ENCODE measurements at places on chromosomes 11 and 22.
A peak's percentile ranks its signal among the peaks of the same experiment; 100 is the strongest.

DNA sequence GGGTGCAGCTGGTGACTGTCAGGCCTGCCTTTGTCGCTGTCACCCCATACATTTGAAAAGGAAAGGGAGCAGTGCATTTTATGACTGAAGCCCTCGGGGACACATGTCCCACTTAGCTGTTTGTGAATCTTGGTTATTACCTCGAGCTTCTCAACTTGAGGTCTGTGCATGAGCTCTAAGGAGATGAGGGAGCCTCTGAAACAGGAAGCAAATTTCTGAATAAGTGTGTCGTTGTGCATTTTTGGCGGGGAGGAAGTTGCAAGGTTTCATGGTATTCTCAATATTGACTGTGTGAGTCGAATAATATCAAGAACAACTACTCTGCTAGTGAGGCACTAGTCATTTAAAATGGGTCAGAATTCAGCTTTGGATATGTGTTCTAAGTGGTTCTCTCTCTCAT lies 149.7 kb upstream of the PLET1 start:
- no peak for DNase-seq

DNA sequence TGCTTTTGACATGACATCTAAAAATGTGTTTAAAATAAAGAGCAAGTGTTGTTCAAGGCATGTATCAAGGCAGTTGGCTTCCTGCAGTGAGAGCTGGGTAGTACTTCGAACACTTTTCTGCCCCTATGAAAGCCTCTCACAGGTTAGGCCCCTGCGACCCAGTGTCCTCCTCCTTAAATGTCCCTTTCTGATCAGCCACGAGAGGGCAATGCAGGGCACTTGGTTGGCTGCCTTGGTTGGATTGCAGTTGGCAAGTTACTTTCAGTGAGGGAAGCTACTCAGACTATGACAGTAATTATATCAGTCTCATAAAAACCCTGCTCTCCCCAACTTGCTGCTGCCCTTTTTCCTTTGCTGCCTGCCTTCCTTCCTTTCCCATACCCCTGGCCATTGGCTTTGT lies 743.8 kb downstream of the NTM start:
- DNase-seq: no peak

DNA sequence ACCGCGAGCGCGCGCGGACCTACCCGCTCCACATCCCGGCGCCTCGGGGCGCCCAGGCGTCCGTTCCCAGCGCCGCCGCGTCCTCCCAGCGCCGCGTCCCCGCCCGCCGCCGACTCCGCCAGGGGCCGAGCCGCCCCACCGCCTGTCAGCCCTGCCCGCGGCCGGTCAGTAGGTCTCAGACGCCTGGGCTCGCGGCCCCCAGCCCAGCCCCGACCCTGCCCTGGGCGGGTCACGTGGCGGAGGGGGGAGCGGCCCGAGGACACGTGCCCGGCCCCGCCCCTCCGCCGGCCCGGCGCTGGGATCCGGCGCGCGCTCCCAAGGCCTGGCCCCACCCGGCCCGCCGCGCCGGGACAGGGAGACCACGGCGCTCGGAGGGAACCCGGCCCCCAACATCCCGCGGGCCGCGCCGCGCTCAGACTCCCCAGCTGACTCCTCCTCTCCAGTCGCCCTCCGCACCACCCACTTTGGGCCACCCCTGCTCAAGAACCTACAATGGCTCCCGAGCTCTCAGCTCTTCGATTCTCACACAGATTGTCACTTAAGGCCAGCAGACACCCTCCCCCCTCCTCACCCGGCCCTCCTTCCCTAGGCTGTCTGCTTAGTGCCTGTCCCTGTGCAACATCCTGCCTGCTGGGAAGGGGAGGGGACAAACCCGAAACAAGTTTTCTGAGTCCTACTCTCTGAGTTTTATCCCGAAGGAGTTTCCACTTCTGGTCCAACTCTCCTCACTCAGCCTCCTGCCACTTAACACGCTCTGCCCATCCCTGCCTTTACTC lies at the start of gene RAB3IL1:
Gene RAB3IL1 (minus strand): TSS at position 233 of the 776 bp plus-strand sequence. CDS start 199 bp downstream, at position 34.
- DNase-seq: peak; percentile 92

- DNase-seq: no peak
These were observed 7.2 kb downstream of the SUN2 start for GRCh38 chr22:38748487-38749136.

- no peak for DNase-seq
These were observed 55.7 kb upstream of the EMID1 start for GRCh38 chr22:29149841-29150555.

DNA sequence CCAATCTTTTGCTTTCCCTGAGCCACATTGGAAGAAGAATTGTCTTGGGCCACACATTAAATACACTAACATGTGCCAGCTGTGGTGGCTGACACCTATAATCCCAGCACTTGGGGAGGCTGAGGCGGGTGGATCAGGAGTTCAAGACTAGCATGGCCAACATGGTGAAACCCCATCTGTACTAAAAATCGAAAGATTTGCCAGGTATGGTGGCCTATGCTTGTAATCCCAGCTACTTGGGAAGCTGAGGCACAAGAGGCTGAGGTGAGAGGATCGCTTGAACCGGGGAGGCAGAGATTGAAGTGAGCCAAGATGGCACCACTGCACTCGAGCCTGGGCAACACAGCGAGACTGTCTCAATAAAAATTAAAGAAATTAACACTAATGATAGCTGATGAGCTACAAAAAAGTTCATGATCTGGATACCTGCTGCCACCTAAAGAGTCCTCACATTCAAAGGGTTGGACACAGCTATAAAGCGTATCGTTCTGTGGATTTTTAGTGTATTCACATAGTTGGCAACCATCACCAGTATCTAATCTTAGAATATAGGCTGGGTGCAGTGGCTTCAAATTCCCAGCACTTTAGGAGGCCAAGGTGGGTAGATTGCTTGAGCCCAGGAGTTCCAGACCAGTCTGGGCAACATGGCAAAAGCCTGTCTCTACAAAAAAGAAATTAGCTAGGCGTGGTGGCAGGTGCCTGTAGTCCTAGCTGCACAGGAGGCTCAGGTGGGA lies 3.4 kb upstream of the LDHC start:
- DNase-seq: no peak

DNA sequence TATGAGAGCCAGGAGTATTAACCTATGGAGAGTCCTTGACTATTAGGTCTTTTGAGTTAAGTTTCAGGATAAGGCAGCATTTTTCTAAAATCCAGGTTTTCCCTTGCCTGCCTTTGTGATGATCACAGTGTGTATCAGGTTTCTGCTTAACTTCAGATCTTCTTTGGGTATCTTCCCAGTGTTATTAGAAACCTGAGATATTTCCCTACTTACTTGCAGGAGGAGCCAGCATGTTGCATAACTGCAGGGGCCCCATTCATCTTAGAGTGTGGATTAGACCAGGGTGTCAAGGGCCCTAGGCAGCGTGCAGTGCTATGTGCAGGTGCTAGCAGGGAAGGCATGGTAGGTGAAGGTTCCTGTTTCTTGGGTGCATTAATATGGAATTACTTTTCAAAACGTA lies 69.5 kb downstream of the ZNRF3 start:
- DNase-seq: no peak

GRCh38 chr11:94526645-94527438 lies 14.6 kb downstream of the C11orf97 start:
- DNase-seq: no peak

DNA sequence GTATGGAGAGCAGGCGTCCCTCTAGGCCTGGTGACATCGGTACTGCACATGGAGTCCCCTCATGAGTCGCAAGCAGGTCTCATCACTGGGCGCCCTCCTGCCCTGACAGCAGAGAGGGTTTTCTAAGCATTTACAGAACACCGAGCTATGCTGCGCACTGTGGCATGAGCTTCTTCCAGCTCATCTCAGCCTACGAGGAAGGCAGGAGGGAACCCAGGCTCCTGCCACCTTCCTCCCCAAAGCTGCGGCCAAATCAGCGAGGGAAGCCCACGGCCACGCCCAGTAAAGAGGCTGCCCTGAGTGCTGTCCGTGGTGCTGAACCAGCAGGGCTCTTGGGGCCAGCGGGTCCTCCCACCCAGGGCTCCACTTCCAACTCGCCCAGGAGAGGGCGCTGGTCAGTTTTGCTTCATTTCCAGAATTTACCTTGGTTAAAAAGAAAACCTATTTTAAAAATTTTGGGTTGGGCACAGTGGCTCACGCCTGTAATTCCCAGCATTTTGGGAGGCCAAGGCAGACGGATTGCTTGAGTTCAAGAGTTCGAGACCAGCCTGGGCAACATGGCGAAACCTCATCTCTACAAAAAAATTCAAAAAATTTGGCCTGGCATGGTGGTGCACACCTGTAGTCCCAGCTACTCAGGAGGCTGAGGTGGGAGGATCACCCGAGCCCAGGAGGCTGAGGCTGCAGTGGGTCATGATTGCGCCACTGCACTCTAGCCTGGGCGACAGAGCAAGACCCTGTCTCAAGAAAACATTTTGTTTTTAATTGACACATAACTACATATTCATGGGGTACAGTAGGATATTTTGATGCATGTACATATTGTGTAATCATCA lies 34.2 kb downstream of the PHF21B start:
- DNase-seq: no peak

DNA sequence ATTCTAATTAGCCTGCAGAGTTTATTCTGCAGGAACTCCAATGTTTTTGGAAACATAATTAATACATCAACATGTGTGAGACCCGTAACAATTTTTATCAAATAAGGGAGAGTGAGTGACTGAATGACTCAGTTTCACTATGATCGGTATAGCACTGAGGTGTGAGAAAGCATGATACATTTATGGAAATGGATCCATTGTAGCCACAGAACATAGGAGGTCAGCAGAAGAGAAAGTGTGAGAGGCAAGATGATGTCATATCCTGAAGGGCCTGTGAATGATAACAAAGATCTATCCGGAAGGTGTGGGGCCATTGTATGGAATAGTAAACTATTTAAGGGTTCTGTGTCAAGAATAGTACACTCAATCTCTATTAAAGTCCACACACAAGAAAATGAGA lies 1406.1 kb upstream of the TENM4 start:
- no peak for DNase-seq

GRCh38 chr11:30009060-30009459 lies 7.8 kb downstream of the KCNA4 start:
- no peak for DNase-seq

- no peak for DNase-seq
These were observed 99.8 kb downstream of the PKNOX2 start for GRCh38 chr11:125264100-125265022.

GRCh38 chr11:57335343-57336110 lies at the start of gene SSRP1:
Gene SSRP1, minus strand, starts transcription at chr11:57335892. Its CDS starts 771 bp downstream, at chr11:57335121.
- DNase-seq: no peak

DNA sequence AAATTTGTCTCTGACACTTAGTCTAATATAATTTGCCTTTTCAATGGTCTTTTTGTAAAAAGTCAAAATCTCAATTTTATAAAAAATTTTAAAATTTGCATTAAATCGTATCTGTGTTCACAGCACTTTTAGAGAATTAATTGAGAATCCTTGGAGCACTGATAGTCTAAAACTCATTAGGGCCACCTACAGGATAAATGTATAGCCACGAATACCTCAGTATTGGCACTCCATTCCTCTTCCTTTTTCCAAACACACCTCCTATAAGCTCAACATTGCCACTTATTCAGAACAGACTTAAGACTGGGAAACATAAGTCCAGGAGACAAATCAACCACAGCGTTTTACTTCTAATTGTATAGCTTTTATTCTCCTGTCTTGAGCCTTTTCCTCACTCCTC lies 776.0 kb upstream of the ARHGAP42 start:
- no peak for DNase-seq

DNA sequence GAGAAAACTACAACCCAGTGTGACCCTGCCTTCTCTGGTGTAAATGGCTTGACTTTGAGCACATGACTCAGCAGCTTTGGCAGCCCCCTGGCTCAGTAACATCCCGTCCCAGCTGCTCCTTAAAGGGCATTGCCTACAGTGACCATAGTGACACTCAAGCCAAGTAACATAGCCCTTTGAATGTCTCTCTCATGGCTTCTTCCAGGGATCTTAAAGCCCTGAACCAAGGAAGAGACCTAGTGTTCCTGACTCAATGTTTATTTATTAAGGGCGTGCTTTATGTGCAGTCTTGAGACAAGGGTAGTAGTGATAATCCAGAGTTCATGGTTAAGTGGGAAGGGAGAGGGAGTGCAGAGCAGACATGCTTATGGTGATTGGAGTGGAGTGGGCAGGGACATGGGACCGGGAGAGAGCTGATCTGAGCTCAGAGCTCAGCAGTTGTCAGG lies 125.7 kb downstream of the PARVA start:
- DNase-seq: no peak

DNA sequence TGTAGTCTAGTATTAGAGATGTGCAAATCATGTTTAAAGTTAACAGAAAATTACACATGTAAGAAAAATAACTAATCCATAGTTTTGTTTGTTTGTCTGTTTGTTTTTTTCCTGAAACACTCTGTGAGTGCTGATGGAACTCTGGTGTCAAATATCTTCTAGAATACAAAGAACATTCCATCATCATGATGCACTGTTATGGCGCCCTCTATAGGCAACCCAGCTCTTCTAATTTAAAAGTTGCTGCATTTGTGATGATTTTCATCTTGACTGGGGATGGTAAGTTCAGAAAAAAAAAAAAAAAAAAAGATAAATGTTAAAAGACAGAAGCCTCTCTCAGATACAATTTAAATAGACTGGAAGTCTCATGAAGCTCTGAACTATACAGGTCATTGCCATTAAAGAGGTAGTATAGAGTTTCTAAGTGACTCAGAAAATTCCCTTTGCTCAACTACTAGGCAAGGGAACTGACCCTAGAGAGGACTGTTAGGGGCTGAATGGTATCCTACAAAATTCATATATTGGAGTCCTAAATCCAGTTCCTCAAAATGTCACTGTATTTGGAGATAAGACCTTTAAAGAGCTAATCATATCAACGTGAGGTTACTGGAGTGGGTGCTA lies 597.2 kb upstream of the ANO3 start:
- no peak for DNase-seq

- DNase-seq: no peak
These were observed 6.4 kb downstream of the CLMP start for GRCh38 chr11:123188508-123189165.

GRCh38 chr11:60964801-60965200 lies 6.7 kb upstream of the CD6 start:
- no peak for DNase-seq

GRCh38 chr11:113329725-113330124 lies 15.3 kb downstream of the TTC12 start:
- DNase-seq: no peak

DNA sequence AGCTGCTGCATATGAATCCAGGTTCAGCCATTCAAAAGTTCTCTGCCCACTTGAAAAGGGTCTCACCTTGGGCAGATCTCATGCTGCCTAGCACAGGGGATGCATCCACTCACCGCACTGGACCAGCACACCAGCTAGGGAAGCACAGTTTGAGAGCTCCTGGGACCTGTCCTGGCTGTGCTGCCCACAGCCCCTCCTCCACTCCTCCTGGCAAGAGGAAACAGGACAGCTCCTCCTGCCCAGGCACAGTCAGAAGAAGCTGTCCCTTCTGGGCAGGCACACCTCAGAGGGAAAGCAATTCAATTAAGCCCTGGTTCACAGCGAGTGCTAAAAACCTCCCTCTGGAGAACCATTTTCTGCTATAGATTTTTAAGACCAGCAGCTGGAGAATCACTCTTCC lies 146.7 kb downstream of the ST3GAL4 start:
- DNase-seq: no peak

DNA sequence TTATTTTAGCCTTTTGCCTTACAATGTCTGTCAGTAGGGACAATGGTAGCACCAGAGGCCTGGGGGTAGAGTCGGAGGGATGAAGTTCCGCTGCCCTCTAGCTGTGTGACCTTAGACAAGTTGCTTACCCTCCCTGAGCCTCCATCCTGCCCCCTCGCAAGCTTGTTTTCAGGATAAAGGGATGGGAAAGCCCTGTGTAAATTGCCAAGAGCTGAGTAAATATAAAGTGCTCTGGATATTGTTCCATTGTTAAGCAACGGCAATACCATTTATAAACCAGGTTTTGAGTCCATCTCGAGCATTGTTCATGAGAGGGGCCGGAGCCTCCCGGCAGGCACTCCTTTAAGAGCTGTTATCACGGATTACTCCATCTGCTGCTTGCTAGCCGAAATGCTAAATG lies 72.9 kb downstream of the ZBTB16 start:
- no peak for DNase-seq
